ENCODE measurements at places on chromosomes 7 and 10.

GRCh38 chr7:70855373-70855772 lies 276.6 kb upstream of the GALNT17 start:
- DNase-seq, result no peak

- no peak for DNase-seq
These were observed 33.8 kb downstream of the HIP1 start for GRCh38 chr7:75704928-75705327.

DNA sequence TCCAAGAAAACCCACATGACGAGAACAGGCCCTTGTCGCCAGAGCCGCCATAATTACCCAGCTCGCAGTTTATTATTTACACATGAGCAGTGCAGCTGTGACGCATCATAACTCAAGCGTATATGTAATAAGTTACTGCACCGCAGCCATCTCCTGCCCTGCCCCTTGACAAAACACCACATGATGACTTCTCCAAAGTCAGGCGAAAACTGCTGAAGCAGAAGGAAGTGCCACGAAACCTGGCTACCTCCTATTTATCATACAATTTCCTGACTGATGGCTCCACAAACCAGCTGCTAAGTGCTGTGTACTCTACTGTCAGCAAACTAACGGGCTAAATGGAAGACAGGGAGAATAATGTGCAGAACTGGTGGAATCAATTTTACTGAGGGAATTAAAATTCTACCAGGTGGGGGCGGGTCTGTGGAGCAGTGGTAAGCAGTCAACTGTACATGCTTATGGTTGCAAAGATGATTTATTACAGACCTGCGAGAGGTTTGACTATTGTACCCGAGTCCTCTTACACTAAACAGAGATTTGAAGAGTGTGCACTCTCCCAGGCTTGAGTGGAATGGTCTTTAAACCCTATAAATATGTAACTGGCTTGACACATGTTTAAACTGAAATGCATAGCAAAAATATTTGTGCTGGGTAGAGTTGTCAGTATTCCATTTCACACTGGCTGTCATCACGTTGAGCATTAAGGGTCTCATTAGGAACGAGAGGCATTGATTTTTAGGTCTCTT lies 156.0 kb downstream of the GLI3 start:
- no peak for DNase-seq

DNA sequence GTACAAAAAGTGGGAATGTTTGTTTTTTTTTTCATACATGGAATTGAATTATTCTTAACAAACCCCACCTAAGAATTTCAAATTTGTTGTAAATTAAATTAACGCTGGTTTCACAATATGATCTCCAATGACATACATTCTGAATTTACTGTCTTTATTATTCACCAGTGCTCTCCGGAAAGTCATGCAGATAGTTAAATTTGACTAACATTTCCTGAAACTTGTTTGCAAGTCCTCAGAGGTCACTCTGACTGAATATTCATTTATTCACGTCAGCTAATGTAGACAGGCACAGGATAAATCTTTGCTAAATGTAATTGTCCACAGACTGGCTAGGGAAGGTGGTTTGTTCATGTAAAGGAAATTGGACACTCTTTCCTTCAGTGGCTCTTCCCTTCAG lies 730.4 kb downstream of the PHTF2 start:
- no peak for DNase-seq

DNA sequence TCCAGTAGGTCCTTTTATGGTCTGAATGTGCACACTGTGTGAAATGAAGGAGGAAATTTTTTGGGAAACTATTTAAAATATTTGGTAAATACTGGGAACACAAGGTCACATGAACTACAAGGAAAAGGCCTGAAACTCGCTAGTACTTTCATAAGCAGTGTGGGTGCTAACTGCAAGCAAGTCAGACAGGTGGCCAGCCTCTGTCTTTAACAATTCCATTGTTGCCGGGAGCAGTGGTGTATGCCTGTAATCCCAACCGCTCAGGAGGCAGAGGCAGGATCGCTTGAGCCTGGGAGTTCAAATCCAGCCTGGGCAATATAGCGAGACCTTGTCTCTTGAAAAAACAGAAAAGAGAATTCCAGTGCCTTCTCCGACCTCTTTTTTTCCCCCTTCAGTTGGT lies 37.5 kb downstream of the SMURF1 start:
- DNase-seq, result no peak

GRCh38 chr7:76231583-76231982 lies 29.9 kb downstream of the SRRM3 start:
- no peak for DNase-seq

DNA sequence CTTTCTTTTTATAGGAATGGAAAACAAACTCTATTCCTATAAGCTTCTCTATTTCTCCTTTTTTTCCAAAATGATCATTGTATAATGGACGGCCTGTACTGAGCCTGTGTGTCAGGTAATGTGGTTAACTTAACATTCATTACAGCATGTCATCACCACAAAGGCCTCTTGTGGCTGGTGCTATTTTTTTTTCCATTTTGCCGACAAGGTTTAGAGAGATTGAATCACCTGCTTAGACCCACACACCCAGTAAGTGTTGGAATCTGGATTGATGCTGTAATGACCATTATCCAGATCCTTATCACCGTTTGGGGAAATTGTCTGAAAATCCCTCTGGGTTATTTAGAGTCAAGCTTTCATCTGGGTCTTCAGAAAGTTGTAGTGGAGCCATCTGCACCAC lies 18.5 kb downstream of the AKR1B15 start:
- DNase-seq, result no peak

DNA sequence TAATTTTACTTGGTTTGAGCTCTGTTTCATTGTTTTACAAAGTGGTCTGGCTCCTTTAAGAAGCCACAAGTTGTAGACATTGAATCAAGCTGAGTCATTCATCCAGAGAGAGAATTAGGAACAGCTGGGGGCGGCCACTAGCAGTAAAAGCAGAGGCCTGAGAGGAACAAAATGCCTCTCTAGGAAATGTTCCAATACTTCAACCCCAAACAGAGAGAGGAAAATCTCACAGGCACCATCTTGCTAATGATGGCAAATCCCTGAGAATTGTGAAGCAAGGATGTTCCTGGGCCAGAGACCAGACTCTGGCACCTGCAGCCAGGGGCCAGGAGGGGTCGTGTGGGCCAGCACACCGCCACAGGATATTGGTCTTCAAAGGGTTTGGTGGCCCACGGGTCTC lies 26.5 kb upstream of the TRIL start:
- DNase-seq, result no peak

GRCh38 chr7:45171946-45172345 lies 14.4 kb downstream of the RAMP3 start:
- DNase-seq, result no peak

DNA sequence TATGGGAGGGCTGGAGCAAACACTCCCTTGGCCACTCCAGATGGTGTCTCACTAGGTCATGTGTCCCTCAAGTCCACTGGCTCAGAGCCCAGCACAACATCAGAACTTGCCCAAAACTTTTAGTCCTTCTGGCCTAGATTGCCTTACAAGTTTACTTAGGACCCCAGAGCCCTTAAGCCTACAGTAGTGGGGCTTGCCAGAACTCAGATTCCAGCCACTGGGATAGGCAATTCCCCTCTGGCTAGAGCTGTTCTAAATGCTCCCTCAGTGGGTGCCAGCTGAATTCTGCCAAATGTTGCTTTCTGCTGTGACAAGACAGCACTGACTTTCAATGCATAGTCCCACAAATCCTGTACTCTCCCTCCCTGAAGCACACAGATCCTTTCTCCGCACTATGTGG lies 331.1 kb downstream of the HTR7 start:
- DNase-seq, result no peak

- no peak for DNase-seq
These were observed 103.7 kb upstream of the RELN start for GRCh38 chr7:104093127-104093526.

- DNase-seq, result no peak
These were observed 225.9 kb upstream of the INHBA start for GRCh38 chr7:41928781-41929180.

GRCh38 chr7:156015237-156016020 lies 203.2 kb upstream of the SHH start:
- no peak for DNase-seq

- no peak for DNase-seq
These were observed 362.5 kb downstream of the ARL4A start for GRCh38 chr7:13049946-13050345.

GRCh38 chr10:80199828-80200227 lies 5.5 kb downstream of the ANXA11 start:
- DNase-seq, result no peak

GRCh38 chr7:67564959-67565358 lies 568.3 kb downstream of the TYW1 start:
- no peak for DNase-seq

DNA sequence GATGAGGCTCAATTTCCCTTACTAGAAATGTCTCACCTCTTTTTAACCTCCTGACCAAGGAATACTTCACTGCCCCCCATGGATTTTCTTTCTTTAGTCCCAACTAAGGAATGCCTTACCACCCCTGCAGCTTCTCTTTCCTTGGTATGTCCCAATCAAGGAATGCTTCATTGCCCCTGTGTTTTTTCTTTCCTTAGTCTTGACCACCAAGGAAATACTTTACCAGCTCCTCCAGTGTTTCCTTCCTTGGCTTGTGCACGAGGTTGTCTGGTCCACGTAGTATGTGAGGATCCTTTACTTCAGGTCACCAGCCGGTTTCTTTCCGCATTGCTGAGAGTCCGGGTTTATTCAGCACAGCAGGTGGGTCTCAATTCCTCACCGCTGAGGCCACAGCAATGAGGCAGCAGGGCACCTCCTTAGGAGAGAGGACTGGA lies 59.3 kb downstream of the CYP2C9 start:
- DNase-seq, result no peak

- DNase-seq, result no peak
These were observed 35.4 kb upstream of the ZNF107 start for GRCh38 chr7:64630496-64630895.

DNA sequence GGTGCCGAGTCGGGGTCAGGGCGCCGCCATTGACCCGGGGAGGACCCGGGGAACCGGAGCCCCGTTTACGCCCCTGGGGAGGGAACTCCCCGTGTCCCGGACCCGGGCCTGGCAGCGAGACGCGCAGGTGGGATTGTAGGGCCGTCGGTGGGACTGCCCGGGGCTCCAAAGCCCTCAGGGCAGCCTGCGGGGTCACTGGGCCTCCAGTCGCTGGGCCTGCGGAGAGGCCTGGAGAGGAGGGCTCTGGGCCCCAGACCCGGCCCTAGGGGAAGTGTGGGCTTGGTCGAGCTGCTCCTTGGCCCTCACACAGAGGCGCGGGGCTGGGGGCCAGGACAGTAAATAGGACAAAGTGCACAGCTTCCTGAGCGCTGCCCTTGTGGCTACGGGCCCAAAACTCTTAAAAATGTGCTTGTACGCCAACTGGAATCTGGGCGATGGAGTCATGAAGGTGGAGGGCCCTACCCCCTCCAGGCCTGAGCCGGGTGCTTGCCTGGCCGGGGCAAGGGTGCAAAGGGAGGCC lies 657 bp downstream of the ECHDC3 start:
- DNase-seq, result no peak

DNA sequence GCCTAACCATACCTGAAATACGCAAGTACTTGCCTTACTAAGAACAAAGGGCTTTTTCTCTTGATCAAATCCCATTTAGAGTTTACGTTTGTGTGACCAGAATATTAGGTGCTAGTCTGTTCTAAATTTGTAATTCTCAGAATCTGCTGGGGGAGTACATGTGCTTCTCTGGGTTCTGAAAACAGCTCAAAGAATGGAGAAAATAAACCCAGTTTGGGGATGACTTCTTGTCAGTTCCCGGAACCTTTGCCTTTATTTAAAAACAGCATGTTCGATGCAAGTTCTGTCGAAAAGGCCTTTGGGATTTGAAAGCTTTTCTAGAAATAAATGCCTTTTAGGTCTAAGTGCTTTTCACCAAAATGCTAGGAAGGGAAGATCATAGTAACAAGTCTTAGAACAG lies 147.0 kb downstream of the ARID5B start:
- no peak for DNase-seq

DNA sequence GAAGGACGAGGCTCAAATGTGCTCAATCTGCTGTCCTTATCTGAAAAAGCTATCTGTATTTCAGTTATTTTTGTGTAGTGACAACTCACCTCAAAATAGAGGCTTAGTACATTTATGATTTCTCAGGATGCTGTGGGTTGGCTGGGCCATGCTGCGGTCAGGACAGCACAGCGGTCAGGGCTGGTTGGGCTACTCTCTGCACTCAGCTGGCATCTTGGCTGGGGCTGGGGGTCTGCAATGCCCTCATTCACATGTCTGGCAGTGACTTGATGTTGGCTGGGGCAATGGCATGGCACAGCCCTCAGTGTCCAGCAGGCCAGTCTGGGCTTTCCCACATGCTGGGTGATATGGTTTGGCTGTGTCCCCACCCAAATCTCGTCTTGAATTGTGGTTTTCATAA lies 15.6 kb upstream of the INMT start:
- no peak for DNase-seq

DNA sequence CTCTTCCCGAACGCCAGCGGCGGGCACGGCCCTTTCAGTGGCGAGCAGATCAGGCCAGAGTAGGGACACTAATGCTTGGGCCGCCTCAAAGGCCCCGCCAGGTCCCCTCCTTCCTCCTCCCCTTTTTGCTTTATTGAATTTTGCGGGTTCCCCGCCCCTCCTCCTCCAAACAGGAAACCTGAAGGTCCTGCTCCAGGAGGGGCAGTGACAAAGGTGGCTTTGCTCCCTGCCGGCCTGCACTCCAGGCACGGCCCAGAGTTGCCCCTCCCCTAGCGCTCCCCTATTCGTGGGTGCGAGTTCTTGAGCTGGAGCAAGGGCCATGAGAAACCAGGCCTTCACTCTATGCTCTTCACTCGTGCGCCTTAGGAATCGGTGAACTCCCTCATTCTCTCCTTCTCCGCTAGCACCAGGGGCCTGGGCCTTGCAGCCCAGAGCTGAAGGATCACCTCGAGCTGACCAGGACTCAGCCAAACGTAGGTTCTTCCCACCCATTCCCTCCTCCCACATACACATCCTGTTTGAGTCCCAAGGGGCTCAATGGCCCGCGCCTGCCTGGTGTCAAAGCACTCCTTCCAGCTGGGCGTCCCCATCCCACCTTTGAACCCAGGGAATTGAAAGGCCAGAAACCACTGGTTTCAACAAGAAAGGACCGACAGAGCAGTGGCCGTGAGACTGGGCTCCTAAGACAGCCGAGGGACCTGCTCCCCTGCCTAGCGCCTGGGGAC lies 619 bp upstream of the HOXA6 start:
- no peak for DNase-seq

DNA sequence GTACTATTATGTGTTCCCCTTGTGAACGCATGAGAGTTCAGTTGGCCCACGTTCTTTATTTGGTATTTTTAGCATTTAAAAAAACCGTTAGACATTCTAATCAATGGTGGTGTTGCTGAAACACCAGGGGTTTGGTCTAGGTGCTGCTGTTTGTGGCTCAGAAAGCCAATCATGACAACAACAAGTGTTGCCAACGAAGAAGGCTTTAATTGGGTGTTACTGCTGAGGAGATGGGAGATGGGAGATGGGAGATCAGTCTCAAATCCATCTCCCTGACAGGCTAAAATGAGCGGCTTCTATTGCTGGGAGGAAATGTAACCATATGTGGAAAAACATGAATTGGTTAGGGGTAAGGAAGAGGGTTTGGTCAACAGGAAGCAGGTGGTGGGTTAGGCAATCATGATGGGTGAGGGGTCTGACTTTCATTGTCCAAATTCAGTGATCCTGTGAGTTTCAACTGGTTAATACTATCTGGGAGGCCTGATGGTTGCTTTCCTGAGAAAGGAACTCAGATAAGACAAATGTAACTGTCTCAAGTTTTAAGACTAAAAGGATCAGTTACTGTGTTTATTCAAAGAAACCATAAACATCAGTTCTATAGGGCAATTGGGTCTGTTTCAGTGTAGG lies 4.6 kb upstream of the ZNF425 start:
- no peak for DNase-seq

Measured in stimulated activated CD8-positive, alpha-beta memory T cell treated with anti-CD3 and anti-CD28 coated beads, Interleukin-7, amount 100 ng/mL, for 48 hours (primary cell).